ENCODE measurements at places on chromosomes 5 and 9.

DNA sequence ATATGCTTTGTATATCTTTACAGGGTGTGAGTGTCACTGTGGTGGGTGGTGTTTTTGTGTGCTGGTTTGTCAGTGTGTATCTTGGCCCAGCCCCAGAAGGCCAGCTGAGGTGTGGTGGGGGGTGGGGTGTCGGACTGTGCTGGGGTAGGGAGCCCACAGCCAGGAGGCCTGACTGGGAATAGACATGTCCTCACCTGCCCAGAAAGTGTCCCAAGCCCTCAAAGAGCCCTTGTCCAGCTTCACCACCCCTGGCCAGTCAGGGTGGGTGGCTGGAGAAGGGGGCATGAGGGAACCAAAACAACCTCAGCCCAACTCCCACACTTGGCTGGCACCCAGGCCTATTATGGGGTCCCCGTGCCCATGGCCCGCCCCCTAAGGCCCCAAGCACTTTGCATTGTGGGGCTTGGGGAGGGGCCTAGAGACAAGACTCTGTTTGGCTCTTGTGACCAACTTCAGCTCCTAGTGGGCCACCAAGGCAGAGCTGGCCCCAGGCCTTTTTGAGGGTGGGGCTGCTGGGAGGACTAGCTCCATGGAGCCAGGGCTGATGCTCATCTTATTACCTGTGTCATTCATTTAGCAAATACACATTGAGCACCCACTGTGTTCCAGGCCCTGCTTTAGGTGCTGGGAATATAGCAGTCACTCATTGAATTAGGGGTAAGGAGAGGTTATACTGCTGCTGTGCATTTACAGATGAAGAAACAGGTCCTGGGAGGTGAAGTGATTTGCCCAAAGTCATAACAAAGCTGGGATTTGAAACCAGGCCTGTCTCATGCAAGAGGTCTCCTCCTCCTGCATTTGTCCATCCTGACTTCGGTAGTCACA, 56.2 kb upstream of the PSD2 start:
- DNase-seq: no peak

GRCh38 chr5:17896605-17897004, 262.3 kb downstream of the TAF11L14 start:
- no peak for DNase-seq

DNA sequence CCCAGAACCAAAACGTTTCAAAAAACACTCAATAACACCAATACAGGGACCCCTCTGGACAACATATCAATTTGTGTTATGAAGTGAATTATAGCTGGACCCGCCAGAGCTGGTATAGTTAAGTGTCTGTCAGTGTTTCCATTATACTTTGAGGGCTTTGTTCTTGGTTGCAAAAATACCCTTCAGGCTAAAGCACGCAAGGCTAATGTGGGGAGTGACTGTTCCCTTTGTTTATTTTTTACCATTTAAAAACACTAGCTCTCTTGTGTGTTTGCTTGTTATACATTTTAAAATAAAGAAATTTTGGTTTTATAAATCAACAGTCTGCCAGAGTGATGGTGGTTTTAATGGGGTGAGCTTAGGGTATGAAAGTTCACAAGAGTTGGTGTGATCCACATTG, 859.5 kb downstream of the PTPRD start:
- DNase-seq: no peak

- no peak for DNase-seq
These were observed 56.8 kb upstream of the TMEM252 start for GRCh38 chr9:68597362-68597997.

- DNase-seq: no peak
These were observed 11.8 kb upstream of the SPINK6 start for GRCh38 chr5:148191010-148191409.

DNA sequence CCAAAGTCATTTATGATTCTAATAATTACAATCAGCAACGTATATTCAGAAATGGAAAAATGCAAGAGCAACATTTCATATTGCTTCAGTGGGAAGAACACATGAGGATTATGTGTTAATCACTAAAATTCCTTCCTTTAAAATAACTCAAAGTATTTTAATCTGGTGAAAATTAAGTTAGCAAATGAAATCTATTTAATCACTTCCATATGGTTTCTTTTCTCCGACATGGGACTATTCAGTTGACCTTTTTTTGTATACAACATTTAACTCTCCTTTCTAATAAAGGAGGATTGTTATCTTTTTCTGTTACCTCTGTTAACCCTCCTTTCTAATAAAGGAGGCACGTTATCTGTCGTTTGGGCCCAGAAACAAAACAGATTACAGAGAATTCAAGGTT, 59.9 kb downstream of the HOMER1 start:
- DNase-seq: no peak

DNA sequence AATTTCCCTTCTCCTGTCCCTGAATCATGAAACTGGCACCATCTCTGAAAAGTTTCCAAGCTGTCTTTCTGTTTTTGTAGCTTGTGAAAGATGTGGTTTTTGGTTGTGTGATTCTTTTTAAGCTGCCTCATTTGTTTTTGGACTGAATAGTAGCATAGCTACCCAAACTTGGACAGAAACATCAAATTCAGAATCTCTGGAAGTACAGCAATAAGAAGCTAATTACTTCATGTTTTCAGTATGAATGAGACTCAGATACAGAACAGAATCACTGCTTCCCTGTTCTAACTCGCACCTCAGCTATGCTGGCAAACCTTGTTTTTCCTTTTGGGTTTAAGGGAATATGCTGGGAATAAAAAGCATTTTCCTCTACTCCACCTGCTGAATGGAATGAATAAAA, 101.0 kb downstream of the FGF1 start:
- no peak for DNase-seq

DNA sequence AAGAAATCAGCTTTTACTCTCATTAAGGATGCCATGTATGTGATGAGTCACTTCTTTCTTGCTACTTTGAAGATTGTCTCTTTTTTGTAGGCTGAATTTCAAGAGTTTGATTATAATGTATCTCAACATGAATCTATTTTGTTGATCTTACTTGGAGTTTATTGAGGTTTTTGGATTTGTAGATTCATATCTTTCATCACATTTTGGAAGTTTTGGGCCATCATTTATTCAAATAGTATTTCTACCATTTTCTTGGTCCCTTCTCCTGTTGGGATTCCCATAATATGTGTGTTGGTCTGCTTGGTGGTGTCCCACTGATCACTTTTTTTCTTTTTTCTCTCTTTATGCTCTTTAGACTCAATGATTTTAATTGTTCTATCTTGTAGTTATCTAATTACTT, 116.3 kb downstream of the CNTLN start:
- no peak for DNase-seq

- DNase-seq: no peak
These were observed 49.0 kb downstream of the SLC44A1 start for GRCh38 chr9:105293408-105293807.

DNA sequence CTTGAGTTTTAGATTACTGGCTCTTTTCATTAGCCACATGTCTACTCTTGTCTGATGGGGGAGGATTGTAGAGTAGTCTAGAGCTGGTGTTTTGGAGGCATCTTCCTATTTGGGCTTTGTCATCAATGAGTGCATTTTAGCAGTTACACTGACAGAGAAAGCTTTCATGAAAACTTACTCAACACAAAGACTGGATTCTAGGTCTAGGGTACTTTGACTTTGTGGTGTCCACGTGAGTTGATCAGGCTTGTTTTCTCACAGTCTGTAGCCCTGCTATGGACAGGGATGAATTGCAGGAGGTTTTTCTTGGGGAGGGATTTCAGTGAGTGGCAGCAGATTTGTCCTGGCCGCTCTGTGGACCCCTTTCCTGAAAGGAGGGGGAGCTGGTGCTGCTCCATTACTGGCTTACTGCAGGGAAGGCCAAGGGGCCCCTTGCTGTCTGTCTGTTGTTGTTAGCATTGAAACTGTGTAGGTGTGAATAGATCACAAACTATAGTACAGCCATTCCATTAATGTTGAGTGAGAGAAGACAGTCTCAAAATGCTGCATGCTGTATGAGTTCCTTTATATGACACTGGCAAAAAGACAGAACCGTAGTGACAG, 6.6 kb downstream of the TRIO start:
- no peak for DNase-seq

GRCh38 chr5:10479154-10479721, 37.6 kb downstream of the ROPN1L start:
- DNase-seq: no peak

All from caudate nucleus (tissue), 63 donors.